ENCODE measurements at places on chromosomes 16 and 17.
A peak's percentile ranks its signal among the peaks of the same experiment; 100 is the strongest.

GRCh38 chr16:1530883-1531637, 2.4 kb upstream of the TMEM204 start:
- no peak for DNase-seq

- no peak for DNase-seq
Measured at GRCh38 chr17:67680445-67681224, 37.1 kb upstream of the NOL11 start.

DNA sequence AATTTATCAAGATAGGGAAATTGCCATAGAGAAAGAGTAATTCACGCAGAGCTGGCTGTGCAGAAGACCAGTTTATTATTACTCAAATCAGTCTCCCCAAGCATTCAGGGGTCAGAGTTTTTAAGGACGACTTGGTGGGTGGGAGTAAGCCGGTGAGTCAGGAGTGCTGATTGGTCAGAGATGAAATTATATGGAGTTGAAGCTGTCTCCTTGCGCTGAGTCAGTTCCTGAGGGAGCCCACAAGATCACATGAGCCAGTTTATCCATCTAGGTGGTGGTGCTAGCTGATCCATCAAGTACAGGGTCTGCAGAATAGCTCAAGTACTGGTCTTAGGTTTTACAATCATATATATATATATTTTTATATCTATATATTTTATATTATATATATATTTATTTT, 6.0 kb upstream of the AQP8 start:
- DNase-seq, result peak; percentile 54

- no peak for DNase-seq
Measured at GRCh38 chr16:74249846-74250245, 46.8 kb upstream of the PSMD7 start.

GRCh38 chr16:66544016-66544757, 5.7 kb downstream of the TK2 start:
- peak; percentile 33 for DNase-seq

DNA sequence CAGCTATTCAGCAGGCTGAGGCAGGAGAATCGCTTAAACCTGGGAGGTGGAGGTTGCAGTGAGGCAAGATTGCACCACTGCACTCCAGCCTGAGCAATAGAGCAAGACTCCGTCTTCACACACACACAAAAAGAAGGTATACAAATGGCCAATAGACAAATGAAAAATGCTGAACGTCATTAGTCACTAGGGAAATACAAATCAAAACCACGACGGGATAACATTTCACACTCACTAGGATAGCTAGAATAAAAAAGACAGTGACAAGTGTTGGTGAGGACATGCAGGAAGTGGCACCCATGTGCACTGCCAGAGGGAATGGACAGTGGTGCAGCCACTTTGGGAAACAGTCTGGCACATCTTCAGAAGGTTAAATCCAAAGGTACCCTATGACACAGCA, 172.9 kb downstream of the FTO start:
- no peak for DNase-seq

GRCh38 chr17:20961586-20961985, 81.2 kb downstream of the USP22 start:
- DNase-seq, result no peak

DNA sequence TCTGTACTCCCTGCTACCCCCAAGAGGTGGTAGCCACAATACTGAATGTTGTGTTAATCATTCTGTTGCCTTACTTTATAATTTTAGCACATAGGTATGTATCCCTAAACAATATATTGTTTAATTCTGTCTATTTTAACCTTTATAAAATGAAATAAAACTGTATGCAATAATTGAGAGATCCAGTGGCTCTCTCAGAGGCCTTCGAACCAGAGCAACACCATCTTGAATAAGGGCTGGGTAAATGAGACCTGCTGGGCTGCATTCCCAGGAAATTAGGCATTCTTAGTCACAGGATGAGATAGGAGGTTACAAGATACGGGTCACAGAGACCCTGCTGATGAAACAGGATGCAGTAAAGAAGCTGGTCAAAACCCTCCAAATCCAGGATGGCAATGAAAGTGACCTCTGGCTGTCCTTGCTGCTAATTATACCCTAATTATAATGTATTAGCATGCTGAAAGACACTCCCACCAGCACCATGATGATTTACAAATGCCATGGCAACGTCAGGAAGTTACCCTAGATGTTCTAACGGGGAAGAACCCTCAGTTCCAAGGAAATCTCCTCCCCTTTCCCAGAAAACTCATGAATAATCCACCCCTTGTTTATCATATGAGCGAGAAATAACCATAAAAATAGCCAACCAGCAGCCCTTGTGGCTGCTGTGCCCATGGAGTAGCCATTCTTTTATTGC, 2.0 kb upstream of the CANT1 start:
- DNase-seq, result no peak

GRCh38 chr16:76535-77272, 1.3 kb upstream of the MPG start:
- no peak for DNase-seq

- no peak for DNase-seq
Measured at GRCh38 chr16:88690341-88691128, 4.2 kb upstream of the SNAI3 start.

DNA sequence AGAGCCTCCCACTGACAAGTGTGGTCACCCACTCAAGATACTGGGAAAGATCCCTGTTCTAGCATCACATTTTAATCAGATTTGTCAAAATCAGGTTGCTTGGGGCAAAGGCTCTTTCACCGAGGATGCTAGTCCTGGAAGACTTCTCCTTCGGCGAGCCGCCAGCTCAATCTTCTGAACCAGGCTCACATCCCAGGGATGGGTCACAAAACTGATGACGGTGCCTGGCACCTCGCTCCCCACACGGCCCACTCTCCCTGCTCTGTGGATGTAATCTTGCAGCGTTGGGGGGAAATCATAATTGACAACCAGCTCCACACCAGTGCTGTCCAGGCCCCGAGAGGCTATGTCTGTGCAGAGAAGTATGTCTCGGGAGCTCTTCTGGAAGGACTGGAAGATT, 1.5 kb downstream of the DDX28 start:
- no peak for DNase-seq

DNA sequence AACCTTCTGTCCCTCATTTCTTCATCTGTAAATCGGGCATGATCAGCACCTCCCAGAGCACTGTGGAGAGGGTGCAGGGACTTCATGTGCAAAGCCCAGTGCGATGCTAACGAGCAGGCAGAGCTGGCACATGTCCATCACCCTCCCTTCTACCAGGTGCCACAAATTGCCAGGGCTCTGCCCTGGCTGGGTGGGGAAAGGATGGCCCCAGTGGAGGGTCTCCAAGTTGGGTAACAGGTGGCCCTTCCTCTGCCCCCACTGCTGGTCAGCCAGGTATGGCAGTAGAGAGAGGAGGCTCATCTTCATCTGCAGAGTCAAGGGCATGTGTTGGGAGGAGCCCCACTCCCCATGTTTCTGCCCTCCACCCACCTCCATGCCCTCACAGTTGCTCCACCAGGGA, 61.5 kb upstream of the CDH5 start:
- DNase-seq, result no peak

DNA sequence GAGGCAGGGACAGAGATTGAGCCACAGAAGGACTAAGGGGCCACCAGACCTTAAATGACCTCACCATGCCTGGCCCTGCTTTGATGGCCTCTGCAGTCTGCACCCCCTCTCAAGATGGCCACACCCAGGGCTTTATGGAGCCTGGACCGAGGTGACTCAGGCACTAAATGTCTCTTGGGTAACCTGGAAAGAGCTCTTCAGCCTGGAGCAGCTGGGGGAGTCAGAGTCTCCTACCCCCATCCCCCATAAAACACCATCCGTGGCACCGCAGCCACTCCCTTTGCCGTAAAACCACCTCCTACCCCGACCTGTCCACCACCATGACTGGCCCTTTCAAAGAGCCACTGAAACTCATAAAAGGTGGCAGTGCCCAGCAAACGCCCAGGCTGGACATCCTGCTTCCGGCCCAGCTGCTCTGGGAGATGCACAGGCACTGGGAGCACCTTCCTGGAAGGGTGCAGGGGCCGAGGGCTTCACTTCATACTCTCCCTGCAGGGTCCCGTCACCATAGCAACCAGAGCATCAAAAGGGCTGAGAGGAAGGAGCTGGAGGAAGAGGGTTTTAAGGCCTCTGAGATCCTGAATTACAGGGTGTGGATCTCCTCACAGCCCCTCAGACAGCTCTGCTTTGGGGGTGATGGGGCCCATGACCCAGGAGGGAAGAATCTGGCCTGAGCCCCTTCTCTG, 22.3 kb downstream of the FOXN1 start:
- no peak for DNase-seq

DNA sequence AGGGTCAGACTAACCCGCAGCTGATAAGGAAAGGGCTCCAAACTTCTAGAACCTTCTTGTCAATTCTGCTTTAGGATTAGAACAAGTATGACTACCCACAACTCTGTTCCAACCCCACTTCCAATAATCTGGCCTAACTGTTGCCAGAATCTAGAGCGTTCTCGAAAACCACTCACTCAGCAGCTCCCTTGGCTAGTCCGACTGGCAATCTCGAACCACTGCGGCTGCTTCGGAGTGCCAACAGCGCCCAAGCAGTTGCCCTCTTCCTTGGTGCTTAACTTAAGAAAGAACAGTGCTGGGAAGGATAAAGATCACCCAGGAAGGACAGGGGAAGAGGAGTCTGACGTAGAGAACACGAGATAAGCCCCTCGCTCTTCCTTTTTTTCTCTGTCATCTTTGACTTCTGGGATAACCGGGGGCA, 818 bp downstream of the DNAJC7 start:
- peak; percentile 68 for DNase-seq

DNA sequence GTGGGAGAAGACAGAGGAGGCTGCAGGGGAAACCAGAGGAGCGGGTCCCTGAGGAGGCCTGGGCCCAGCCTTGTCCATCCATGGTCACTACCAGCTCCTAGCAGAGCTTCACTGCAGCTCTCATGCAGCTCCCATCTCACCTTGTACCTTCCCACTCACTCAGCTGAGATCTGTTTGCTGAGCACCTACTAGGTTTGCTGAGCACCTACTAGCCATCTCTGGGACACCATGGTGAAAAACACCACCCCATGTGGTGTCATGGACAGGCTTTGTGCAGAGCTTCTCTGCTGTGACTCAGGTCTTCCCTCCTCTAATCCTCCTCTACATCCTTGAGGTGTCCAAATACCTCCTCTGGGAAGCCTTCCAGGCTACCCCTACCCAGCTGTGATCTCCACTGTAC, 58.6 kb downstream of the ENGASE start:
- DNase-seq, result no peak

- peak; percentile 55 for DNase-seq
Measured at GRCh38 chr17:58504826-58505351, 9.5 kb downstream of the MTMR4 start.
